Activated CD4-positive, alpha-beta T cell treated with anti-CD3 and anti-CD28 coated beads for 24 hours (primary cell): ENCODE measurements at places on chromosomes 6 and 20.

- no peak for DNase-seq
These were observed 4.7 kb upstream of the SERPINB6 start for GRCh38 chr6:2976060-2976459.

- DNase-seq, result no peak
These were observed 1.6 kb downstream of the ITPR3 start for GRCh38 chr6:33622456-33623431.

GRCh38 chr6:166446567-166447065 lies 63.9 kb upstream of the MPC1 start:
- no peak for DNase-seq

- DNase-seq, result no peak
These were observed 215.3 kb upstream of the SUPT3H start for GRCh38 chr6:45592991-45593390.

DNA sequence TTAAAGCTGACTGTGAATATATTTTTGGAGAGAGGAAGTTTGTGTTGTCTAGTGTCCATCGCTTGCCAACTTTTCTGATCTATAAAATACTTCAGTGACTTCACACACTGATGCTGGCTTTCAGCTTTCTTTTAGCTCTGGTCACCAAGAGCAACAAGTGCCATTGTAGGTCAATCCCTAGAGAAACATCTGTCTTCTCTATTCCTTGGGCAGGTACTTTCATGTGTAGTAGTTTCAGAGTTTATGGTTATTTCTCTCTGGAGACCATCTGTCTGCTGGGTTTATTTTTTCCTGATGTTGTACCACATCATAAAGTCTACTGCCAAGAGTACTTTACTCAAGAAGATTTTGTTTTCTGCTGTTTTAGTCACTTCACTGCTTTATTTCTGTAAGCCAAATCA lies 249.9 kb downstream of the KHDC1L start:
- no peak for DNase-seq

GRCh38 chr20:21498635-21499034 lies 15.2 kb downstream of the NKX2-2 start:
- DNase-seq, result no peak

DNA sequence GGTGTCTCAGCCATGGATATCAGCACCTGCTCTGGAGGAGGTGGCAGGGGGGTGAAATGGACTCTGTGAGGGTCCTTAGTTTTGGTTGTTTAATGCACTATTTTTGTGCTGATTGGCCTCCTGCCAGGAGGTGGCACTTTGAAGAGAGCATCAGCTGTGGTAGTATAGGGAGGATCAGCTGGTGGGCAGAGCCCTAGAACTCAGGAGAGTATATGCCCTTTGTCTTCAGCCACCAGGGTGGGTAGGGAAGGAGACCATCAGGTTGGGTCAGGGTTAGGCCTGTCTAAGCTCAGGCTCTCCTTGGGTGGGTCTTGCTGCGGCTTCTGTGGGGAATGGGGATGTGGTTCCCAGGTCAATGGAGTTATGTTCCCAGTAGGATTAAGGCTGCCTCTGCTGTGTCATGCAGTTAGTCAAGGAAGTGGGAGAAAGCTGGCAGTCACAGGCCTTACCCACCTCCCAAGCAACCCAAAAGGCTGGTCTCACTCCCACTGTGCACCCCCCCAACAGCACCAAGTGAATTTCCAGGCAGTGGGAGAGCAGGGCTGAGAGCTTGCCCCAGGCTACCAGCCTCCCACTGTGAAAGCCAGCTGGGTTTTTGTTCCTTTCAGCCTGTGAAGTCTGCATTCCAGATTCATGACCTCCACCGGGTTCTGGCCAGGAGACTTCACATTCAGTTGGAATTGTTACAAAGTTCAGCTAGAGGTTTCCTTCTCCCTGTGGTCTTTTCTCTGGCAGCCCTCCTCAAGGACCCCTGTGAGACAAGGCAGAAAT lies 5.7 kb upstream of the OSTM1 start:
- no peak for DNase-seq

DNA sequence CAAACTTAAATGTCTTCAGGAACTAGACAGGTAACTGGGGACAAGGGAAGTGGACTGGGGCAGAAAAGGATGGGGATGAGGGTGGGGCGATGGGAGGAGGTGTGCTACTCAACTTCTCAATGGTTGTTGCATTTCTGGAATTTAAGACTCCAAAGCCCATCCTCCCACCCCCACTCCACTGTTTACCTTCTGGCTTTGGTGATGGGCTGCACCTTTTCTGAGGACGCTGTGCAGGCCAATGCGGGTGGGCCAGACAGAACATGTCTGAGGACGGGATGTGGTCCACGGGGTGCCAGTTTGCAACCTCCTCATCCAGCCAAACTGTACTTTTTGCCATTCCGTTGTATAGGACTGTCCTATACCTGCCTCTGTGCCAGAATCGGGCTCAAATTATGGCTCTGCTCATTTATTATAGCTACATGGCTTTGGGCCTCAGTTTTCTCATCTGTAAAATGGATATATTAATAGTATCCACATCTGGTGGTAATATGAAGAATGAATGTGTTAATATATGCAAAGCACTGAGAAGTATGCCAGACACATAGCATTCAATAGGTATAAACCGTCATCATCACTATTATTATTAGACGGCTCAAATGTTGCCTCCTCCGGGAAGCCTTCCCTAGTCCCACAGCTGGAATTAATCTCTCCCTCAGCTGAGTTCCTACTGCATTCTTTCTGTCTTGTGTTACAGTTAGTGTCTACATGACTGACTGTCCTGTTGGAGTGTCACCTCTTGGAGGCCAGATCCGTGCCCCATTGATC lies 31.0 kb upstream of the VEGFA start:
- no peak for DNase-seq

DNA sequence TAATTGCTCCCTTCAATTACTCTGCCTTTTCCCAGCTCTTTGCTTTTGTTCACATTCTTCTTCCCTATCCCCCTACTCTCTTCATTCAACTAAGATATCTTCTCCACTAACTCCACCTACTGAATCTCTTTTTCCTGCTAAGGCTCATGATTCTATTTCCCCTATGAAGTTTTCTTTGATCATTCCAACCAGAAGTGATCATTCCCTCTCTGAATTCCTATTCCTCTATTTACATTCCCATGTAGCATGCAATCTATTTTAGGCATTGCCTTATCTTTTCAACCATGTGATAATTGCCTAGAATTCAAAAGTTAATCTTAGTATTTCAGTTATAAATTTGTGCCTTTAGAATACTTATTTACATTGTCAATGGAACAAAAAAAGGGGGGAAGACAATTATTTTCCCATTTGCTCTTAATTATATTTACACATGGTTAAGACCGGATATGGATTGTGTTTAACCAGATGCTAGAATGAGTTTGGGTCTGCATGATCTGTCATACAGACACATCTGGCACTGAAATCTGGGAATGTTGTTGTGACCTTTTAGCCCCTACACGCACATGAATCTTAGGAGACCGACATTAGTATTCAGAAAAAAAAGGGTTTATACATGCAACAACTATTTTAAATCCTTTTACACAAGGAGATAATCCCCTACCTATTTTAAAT lies 20.8 kb downstream of the MOXD1 start:
- DNase-seq, result no peak

DNA sequence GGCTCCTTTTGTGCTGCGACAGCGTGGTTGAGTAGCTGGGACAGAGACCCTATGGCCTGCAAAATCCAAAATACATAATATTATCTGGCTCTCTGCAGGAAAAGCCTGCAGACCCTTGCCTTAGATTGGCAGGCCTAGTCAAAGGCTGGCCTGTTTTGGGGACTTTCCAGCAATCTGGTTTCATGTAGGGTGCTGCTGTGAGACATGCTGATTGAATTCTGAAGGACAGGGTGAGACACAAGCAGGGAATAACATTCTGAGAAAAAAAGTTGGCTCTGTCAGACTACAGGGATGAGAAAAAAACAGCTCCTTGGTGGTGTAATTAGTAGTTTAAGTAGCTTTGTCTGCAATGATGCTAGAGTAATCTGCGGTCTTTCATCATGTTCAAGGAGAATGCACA lies 402.7 kb upstream of the AGPAT4 start:
- no peak for DNase-seq

- DNase-seq, result no peak
These were observed 12.5 kb downstream of the ITPR3 start for GRCh38 chr6:33633462-33634158.

GRCh38 chr20:48614593-48615274 lies 213.1 kb downstream of the PREX1 start:
- no peak for DNase-seq

GRCh38 chr20:19944772-19945459 lies 72.2 kb upstream of the NAA20 start:
- DNase-seq, result no peak

DNA sequence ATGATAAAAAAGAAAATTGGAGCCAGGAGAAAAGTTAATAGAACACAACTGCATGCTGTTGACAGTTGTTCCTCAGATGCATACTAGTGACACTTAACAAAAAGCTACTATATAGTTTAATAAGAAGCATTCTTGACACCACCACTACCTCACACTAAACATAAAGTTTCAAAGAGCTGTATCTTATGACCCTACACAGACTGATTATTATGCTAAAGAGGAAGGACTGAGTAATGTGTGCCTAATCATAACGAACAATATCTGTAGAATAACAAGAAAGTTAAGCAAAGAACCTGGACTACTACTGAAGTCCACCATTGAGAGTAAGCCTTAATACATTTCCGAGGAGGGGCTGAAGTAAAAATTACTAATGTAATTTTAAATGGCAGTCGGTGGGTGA lies 99.8 kb downstream of the IRAK1BP1 start:
- DNase-seq, result no peak

DNA sequence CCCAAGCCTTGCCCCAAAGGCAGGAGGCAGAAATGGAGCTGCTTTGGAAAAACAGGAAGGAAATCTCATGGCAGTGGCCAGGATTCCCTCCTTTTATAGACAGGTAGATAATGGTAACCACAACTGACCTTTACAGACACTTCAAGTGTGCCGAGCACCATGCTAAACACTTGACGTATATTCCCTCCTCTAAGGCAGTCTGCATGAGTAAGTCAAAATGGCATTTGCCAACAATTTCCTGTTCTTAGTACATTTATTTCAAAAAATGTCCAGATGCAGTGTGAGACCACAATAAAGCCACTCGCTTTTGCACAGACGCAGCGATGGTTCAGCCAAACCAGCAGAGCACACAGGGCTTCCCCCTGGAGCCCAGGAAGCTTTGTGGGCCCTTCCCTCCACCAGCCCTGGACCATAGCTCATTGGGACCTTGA lies 16.5 kb upstream of the GPR6 start:
- no peak for DNase-seq

DNA sequence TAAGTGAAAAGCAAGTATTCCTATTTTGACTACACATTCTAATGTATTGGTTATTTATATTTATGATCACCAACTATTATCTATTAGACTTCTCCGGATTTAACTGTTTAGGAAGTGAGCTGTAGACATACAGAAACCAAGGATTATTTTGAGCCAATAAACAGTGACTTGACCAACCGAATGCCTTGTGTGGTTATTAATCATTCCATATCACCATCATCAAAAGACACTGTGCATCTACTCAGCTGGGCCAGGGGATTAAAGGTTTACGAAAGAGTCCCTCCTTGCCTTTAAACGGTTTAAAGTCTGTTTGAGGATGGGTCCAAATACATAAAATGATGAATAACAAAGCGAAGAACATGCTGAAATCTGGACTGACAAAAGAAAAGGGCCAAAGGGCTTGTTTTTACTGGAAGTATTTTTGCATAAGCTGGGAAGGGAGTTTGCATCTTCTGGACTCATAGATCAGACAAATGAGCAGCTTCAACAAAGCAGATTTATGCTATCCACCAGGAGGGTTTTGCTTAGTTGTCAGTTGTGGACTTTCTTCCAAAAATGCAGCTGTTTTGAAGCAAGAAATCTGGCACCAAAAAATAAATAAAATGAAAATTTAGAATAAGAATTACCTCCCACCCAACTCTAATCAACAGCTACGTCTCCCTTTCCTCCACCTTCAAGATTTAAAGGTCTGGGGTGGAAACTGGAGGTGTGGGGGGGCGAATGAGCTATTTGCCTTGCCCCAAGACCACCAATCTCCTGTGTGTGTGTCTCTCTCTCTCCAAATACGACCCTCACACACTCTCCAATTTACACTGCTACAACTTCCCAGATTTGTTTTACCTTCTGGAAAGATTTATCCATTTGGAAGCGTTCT lies 33.6 kb upstream of the ID4 start:
- no peak for DNase-seq

GRCh38 chr6:39350723-39351505 lies 28.4 kb upstream of the KCNK16 start:
- no peak for DNase-seq

- no peak for DNase-seq
These were observed 107.7 kb upstream of the PHACTR1 start for GRCh38 chr6:12608874-12609273.

DNA sequence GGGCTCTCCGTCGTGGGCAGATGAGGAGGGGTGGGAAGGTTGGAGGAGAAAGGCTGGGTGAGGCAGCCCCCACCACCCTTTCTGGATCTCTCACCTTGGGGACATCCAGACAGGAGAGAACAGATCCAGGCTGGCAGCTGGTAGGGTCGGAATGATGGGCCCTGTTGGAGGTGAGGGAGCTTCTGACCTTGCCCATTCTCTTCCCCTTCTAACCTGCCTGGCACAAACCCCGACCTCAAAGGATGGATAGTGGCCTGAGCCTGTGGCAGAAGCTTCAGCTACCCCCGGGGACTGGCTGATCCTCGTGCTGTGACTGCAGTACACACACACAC lies 6.0 kb upstream of the NPBWR2 start:
- no peak for DNase-seq

- DNase-seq, result no peak
These were observed 35.0 kb upstream of the PNRC1 start for GRCh38 chr6:89045576-89045975.

DNA sequence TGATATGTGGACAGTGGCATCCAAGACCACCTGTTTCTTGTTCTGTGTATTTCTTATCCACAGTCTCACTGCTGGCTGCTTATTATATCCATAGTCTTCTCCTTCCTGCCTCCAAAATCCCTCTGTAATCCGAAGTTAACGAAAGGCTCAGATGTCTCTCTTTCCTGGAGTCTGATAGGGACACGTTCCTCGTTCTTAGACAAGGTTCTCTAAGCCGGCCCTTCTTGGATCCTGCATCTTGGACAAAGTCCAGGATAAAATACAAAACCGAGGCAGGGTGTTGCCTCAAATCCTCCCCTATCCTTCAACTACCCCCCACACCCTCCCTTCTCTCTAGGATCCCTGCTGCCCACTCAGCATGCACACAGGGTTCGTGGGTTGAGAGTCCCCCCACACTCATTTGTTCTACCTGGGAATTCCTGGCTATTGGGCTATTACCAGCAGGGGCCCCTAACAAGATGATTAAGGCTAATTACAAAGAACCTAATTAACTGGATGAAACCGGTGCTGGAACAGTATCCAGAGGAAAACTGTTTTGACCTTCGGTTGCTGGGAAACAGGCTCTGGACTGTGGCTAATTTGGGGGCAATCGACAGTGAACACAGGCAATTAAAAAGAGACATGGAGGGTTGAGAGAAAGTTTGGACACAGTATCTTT lies 32.7 kb upstream of the MRPS10 start:
- DNase-seq, result no peak

- no peak for DNase-seq
These were observed 205.9 kb downstream of the ZMYND8 start for GRCh38 chr20:47150403-47151152.

DNA sequence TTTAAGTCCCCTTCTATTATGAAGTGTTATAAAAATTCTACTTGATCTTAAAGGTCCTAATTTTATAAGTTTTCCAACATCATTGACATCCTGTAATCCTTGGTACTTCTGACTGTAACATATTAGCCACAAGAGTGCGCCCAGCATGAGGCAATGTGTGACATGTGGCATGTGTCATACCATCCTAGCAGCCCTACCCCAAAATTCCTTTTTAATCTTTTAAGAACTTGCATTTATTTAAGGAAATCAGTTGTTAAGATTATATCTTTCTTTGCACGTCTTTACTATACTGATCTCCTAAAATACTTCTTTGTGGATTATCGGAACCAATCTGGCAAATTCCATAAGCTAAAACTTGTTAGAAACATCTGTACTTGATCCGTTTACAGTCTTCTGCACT lies 167.1 kb upstream of the SLC24A3 start:
- no peak for DNase-seq
